ENCODE measurements at places on chromosomes 5 and 9.

GRCh38 chr5:81878333-81878732 lies 93.5 kb upstream of the ATG10 start:
- DNase-seq = no peak

DNA sequence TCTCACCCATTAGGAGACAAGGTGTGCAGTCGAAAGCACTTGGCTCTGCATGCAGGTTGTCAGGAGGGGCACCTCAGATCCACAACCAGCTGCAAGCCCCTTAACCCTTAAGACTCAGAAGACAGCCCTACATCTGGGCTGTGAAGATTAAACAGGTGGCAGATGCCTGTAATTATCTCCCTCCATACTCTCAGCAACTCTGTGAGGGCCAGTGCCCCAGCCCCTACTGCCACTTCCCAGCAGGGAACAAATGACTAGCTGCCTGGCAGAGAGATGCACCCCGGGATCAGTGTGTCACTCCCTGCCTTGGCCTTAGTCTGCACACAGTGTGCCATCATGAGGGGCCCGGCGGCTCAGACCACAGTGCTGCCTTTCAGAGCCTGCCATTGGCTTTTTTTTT lies 42.0 kb downstream of the CRB2 start:
- DNase-seq = no peak

DNA sequence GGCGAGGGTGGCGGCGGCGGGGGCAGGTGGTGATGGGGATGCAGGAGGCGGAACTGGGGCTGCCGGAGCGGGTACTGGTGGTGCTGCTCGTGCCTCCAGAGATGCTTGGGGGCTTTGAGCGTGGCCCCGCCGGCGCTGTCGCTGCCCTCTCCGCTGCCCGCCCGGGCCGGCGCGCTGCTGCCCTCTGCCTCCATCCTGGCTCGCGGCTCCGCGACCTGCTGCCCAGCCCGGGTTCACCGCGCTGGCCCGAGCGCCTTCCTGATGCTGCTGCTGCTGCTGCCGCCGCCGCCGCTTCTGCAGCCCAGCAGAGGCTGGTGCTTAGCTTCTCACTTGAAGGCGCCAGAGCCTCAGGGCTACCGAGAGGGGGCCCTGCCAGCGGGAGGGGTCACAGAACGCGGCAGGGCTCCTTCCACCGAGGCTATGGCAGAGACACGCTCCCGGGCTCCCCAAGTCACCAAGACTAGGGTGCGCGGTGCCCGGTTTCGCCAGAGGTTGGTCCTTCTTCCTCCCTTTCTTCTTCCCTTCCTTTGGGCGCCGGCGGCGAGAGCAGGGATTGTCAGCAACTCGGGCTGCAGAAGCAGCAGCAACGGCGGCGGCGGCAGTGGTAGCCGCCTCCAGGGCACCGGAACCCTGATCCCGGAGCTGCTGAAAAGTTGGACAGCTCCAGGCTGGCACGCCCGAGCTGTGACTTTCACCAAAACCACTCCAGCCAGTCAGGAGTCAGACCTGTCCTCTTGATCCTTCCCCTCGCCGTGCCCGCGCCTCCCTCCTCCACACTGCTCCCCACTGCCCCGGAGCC lies at the start of gene PDE4D:
TSS of gene PDE4D (minus strand) at position 298 of the 799 bp plus-strand sequence.
- DNase-seq = no peak

DNA sequence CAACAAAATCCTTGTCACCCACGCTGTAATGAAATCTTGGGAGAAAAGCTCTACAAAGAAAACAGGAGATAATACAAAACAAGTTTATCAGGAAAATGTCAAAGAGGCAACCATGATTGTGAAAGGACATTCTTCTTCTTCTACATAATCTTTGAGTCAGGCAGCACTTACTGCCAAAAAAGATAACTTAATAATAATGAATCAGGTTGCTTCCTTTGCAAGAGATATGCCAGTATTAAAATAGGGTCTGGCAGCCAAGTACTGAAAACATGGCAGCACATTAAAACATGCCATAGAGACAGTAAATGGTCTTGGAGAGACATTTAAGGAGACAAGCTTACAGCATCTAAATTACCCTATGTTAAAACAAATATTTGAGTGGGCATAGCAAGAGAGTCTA lies 1573.4 kb downstream of the EFNA5 start:
- no peak for DNase-seq

- no peak for DNase-seq
These were observed 16.8 kb upstream of the CTSL start for GRCh38 chr9:87708986-87709728.

GRCh38 chr5:119367502-119368237 lies 11.9 kb downstream of the TNFAIP8 start:
- DNase-seq = no peak

DNA sequence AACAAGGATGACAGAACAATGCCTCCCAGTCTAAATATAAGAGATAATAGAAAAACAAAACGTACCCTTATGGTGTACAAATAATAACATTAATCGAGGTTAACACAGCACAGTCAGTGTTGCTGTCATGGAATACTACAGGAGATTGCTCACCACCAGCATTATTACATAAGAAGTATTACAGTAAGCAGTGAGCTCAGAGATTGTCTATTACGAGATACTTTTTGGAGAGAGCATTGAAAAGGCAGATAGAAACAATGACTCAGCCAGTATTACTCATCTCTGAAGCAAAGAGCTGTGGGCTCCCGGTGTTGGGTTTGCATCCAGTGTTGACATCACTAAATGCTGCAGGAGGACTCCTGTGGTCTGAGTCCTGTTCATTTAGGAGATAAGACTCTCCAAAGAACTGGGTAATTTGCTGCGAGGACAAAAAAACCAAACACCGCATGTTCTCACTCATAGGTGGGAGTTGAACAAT lies 191.9 kb upstream of the SEMA6A start:
- no peak for DNase-seq

- no peak for DNase-seq
These were observed 564.0 kb upstream of the KLF4 start for GRCh38 chr9:108053555-108054061.

DNA sequence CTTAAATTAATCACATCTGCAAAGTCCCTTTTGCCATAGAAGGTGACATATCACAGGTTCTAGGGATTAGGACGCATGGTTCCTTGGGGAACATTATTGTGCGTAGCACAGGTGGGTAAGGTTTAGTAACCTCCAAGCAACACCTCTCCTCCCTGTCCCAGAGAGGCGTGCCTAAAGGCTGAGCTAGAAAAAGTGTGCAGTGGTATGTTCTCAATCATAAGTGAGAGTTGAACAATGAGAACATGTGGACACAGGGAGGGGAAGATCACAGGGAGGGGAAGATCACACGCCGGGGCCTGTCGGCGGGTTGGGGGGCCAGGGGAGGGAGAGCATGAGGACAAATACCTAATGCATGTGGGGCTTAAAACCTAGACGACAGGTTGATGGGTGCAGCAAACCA lies 14.9 kb downstream of the DAB2IP start:
- DNase-seq = no peak

DNA sequence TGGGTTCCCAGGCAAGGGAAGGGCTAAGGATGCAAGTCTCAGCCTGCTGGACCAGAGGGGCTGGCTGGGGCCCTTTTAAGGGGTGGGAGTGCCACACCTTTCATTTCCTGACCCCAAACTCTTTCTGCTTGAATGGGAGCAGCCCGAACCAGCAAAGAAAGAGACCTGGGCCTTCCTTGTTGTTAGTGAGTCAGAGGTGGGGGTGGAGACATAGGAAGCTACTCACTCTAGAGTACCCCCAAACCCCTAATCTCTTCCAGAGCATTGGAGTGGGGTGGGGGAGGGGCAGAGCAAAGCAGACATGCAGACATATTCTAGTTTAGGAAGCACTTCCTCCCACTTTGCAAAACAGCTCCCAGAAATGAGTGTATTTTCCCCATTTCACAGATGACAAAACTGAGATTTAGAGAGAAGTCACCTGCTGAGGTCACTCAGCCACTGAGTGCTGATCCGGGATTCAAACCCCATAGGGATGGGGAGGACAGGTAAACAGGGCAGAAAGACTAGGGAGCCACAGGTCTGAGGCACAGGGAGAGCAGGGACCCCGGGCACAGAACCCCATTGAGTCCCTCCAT lies 6.0 kb upstream of the AQP3 start:
- DNase-seq = no peak

DNA sequence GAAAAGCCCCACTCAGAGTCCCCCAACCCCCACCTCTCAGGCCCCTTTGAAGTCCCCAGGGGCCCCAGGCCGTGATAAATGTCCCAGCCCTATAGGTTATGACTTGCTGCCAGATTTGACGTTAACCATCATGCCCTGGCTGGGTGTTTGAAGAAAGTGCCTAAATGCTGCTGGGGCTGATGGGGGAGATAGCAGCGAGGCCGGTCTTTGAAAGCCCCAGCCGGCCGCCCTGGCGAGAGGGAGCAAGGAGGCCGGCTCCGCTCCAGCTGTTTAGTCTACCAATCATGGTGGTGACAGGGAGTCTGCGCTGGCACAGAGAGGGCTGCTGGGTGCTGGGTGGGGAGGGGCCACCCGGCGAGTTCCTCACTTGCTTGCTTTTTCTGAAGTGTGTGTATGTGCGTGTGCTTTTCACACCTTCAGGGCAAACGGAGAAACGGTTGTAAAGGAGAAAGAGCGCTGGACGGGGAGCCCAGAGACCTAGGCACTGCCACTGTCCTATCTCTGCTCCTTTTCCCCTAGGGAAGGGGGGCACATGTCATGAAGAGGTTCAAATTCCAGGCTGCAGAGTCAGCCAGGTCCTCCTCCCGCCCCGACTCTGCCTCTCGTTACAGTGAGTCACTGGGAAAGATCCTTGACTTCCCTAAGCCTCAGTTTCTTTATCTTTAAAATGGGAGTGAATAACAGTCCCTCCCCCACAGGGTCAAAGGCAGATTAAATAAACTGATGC lies 126.1 kb upstream of the HAND1 start:
- DNase-seq = no peak

DNA sequence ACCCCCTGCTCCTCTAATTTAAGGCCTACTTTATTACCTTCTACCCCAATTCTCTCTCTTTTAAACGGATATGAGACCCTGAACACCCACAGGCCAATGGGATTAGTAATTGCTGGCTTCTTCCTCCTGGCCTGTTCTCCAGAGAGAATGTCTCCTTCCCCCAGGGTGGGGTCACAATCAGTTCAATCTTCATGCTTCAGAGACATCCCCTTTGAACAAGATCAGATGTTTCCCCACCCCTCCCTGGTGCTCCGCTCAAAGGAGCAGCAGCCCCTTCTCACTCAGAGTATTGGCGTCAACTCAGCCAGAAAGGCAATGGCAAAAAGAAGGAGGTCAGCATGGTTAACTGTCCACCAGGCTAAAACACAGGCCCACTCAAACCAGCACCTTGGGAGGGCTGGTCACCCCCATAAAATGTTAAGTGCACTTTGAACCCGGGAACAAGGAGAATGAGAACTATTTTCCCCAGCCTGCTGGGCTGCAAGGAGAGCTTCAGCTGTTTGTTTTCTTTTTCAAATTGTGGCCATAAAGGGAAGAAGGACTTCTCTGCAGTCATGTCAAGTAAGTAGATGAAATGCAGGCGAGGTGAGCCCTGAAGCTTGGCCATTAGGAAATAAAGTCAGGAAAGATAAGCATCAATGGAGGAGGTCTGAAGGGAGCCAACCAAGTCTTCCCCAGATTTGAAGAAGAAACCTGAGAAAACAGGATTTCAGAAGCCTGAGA lies 20.1 kb downstream of the LHFPL2 start:
- no peak for DNase-seq

DNA sequence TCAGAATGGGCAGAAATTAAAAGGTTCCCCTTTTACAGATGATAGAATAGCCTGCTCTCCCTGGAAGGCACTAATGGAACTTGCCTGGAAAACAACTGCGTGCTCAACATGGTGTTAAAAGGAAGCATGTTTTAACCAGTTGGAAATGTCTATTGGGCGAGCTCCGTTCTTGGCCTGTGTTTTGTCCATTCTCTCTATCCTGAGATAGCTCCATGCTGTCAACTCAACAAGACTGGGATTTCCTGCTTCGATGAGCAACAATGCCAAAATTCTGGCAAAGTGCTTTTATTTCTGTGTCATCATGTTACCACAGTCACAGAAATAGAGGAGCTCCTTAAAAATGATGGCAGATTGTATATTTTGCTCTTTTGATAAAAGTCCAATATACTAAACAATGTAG lies 198.3 kb downstream of the PLK2 start:
- DNase-seq = no peak

GRCh38 chr5:16849775-16850174 lies 86.3 kb downstream of the MYO10 start:
- no peak for DNase-seq

DNA sequence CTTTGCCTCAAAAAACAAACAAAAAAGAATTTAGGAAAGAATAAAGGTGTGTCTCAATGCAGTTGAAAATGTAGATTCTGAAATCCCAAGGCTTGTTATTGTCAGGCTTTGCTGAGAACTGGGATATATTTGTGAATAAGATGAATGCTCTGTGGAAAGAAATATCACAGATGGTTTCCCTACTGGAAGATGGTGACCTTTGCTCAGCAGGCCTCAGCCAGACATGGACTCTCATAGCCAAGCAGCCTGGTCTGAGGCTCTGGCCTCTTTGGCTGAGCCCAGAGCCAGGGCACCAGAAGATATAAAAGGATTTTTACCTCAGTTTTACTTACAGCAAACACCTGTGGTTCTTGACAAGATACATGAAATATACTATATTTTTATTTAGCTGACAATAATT lies 37.1 kb downstream of the AGXT2 start:
- DNase-seq = no peak

DNA sequence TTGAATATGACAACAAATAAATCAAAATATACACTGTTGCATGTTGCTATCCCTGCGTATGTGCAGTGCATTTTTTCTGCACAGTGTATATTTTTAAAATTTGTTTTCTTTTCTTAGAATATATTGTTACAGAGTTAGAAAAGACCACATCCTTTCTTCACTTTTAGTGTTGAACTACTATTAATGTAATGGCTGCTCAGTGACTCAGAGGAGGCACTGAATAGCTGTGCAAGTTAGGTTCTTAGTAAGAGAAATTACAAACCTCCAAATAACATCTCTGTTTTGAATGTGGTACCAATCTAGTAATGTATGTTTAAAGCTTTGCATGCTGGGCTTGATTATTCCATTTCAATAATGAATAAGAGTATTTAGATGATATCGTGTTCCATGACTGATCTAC lies 208.9 kb upstream of the PRR16 start:
- DNase-seq = no peak

GRCh38 chr5:66931651-66932050 lies 264.9 kb downstream of the CD180 start:
- DNase-seq = no peak

GRCh38 chr9:132626285-132626684 lies 43.5 kb downstream of the DDX31 start:
- DNase-seq = no peak

- no peak for DNase-seq
These were observed 1075.9 kb downstream of the NR2F1-AS1 start for GRCh38 chr5:92505145-92505544.

DNA sequence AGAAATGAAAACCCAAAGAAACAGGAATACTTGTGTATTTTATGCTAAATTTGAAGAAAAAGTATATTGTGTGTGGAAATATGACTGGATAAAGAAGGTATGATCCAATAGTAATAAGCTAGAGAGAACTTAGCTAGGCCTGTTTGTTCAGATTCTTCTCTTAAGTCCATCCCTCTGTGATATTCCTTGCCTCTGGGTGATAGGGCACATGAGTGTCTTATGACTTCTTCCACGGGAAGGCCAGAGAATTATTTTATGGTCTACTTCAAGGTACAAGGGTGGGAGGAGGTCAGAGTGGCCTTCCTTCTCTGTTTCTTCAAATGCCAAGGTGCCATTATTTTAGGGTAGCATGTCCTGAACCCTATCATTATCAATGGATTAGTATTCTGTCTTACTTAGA lies 113.7 kb downstream of the NDUFS4 start:
- DNase-seq = no peak

Data from stimulated activated CD8-positive, alpha-beta memory T cell treated with anti-CD3 and anti-CD28 coated beads, Interleukin-4, amount 100 ng/mL, for 1 hour (primary cell).